GM04503 (cell line): ENCODE measurements at places on chromosomes 3 and 15.

GRCh38 chr3:114108137-114108536 lies 51.6 kb downstream of the QTRT2 start:
- no peak for DNase-seq

- peak; percentile 69 for DNase-seq
Observed at GRCh38 chr3:157618075-157618760, 115.0 kb upstream of the VEPH1 start.

GRCh38 chr3:139505829-139506386 lies 29.6 kb upstream of the RBP2 start:
- DNase-seq: no peak

- no peak for DNase-seq
Observed at GRCh38 chr3:17050071-17050470, 165.3 kb downstream of the PLCL2 start.

DNA sequence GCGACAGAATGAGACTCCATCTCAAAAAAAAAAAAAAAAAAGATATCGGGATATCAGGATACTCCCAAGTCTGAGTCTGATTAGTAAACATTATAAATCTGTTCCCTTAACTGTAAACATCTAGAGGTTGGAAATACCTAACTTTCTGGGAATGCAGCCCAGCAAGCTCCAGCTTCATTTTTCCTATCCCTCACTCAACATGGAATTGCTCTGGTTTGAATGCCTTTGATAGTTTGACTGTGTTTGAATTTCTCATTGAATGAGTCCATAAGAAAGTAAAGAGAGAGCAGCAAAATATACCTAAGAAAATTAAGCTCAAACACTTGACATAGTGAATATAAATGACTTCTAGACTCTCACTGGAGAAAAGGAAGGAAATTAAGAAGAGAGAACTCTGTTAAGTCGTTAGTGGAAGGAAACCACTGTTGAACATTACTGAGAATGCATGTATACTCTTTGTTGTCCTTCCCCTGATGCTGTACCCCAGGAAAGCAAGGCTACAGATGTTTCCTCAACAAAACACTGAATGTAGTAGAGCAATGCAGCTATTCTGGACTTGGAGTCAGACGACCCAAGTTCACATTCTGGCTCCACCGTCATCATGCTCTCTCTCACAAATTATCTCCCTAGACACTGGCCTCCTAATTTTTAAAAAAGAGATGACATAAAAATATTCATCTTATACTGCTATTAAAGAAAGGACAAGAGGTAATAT lies 62.4 kb downstream of the CD200 start:
- DNase-seq: peak; percentile 31

- no peak for DNase-seq
Observed at GRCh38 chr3:183310936-183311335, 57.9 kb downstream of the B3GNT5 start.

GRCh38 chr3:79765911-79766310 lies 1.9 kb downstream of the ROBO1 start:
- DNase-seq: no peak

GRCh38 chr15:88120026-88120425 lies 136.5 kb downstream of the NTRK3 start:
- DNase-seq: no peak

DNA sequence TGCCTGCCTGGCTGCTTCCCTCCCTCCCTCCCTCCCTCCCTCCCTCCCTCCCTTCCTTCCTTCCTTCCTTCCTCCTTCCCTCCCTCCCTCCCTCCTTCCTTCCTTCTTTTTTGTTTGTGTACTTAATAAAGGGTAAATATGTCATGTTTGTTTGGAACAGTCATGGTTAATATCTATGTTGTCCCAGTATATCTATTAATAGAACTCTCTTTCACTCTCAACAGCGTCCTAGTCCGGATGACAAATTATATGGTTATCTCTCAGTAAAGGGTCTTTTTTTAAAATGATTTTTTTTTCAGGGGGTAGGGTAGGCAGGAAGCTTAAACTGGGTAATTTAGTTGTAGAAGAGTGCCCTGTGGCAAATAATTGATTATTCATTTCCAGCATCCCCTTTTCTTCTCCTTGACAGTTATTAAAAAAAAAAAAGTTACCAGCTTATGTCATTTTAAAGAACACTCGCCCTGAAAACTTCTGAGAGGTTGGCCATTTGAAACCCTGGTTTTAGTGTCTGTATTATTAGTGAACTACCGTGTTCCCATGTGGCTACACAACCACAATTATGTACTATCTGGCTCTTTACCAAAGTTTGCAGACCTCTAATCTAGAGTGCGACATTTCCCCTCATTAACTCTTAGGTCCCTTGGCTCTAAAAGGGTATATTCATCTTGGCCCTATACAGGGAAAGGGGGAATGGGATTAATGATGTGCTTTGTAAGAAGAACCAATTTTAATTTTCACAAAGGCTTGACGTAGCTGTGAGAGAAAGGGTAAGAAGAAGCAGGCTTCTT lies 13.7 kb downstream of the TAGLN3 start:
- no peak for DNase-seq

- no peak for DNase-seq
Observed at GRCh38 chr3:188954590-188955208, 217.1 kb upstream of the TPRG1 start.

DNA sequence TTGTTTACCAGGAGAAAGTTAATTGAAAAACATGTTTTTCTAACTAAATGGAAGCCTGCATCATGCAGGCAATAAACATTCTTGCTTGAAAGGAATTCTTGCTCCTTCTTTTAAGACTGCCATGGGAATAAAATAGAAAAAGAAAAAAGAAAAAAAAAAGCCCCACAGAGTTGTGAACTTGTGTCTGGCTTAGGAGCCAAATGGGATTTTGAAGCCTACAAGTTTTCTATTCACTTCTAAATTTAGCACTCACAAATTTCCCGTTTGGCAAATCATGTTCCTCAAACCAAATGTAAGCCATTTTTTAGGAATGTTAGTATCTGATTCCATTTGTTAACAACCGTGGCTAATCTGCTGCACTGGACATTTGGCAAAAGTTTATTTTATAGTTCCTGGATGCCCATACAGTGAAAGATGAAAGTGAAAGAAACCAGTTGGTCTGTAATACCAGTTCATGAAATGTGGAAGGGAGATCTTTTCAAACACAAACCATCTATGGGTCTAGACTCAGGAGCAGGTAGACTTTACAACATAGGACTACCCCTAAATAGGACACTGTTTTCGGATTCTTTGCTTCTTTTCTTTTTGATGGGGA lies 133.8 kb upstream of the GMNC start:
- no peak for DNase-seq
